Tibial nerve (tissue), 4 donors: ENCODE measurements at places on chromosomes 6 and 20. TPM values are rescaled to one million over a fixed set of nuclear protein-coding genes. Genes with fewer than 3 reads are reported as not detected.
A peak's percentile ranks its signal among the peaks of the same experiment; 100 is the strongest.

Gene MLIP
- total RNA-seq = 182 TPM

Gene GDAP1L1
- not detected for total RNA-seq

Gene ULBP3
- 3.1 TPM for total RNA-seq

Gene HMGCLL1
- total RNA-seq = 2.2 TPM

Gene CEP162
- total RNA-seq = 15.1 TPM

Gene FOXA2
- not detected for total RNA-seq

Gene PKIG
- 82.9 TPM for total RNA-seq

Gene SLCO4A1
- total RNA-seq = 51.9 TPM

GRCh38 chr20:51640743-51641142 is 98.2 kb upstream of the NFATC2 start:
- no peak for DNase-seq
- H3K4me1 ChIP-seq = no peaks in the 10 kb centered on the region
- no peaks in the 10 kb centered on the region for H3K36me3 ChIP-seq
- no peak overlapping the region for H3K27ac ChIP-seq
- no peak overlapping the region for H3K4me3 ChIP-seq

DNA sequence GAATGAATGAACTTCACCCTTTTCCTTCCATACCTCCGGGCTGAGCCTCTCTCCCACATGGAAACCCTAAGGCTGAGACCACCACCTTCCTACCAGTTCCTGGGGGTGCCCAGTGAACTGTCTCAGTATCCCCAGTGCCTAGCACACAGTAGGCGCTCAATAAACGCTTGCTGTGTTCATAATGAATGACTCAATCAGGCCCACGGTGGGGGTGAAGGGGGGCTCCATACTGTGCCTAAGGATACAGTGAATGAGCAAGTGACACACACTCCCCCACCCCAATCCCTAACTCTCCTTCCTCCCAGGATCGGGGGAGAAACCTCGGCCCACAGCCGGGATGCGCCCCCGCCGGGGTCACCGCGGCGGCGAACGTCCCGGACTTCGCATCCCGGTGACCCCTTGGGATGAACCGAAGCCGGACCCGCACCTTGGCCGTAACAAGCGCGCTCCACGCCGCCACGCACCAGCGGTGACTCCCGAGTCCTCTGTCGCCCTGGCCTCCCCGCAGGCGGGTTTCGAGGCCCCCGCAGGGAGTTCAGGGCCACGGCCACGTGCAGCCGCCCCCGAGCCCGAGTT is 592 bp downstream of the KCNG1 start:
- no peak for DNase-seq
- H3K4me1 ChIP-seq = no peaks in the 10 kb centered on the region
- H3K4me3 ChIP-seq = peak overlapping the region; percentile 35
- H3K27ac ChIP-seq = no peak overlapping the region
- no peaks in the 10 kb centered on the region for H3K36me3 ChIP-seq
- peaks cover 51% of the 10 kb centered on the region for H3K27me3 ChIP-seq

GRCh38 chr6:106053484-106054205 is 32.5 kb upstream of the PRDM1 start:
- no peak overlapping the region for H3K27ac ChIP-seq
- no peak for DNase-seq
- no peaks in the 10 kb centered on the region for H3K36me3 ChIP-seq
- H3K4me1 ChIP-seq = peaks cover 4% of the 10 kb centered on the region

DNA sequence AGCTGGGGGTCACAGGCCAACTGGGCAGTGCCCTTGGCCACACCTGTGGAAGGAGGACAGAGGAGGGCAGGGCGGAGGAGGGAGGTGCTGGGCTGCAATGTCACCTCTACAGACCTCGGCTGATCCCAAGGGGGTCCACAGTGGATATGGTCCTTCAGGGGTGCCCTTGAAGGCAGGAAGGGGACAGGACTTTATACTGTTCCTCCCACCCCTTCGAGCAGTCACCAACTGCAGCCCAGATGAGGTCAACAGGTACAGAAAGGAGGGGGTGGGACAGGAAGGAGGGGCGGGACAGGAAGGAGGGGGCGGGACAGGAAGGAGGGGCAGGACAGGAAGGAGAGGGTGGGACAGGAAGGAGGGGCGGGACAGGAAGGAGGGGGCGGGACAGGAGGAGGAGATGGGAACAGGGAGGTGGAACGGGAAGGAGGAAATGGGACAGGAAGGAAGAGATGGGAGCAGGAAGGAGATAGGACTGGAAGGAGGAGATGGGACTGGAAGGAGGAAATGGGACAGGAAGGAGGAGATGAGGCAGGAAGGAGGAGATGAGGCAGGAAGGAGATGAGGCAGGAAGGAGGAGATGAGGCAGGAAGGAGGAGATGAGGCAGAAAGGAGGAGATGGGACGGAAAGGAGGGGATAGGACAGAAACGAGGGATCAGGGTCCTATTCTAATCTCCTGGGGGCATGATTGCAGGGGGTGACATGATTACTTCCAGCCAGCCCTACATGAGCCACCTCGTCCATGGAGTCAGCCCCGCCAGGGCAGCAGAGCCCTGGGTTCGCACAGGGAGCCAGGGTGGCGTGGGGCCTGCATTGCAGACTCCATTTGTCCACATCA is 19.4 kb upstream of the MRGBP start:
- H3K4me3 ChIP-seq = no peak overlapping the region
- H3K27ac ChIP-seq = no peak overlapping the region
- H3K4me1 ChIP-seq = no peaks in the 10 kb centered on the region

DNA sequence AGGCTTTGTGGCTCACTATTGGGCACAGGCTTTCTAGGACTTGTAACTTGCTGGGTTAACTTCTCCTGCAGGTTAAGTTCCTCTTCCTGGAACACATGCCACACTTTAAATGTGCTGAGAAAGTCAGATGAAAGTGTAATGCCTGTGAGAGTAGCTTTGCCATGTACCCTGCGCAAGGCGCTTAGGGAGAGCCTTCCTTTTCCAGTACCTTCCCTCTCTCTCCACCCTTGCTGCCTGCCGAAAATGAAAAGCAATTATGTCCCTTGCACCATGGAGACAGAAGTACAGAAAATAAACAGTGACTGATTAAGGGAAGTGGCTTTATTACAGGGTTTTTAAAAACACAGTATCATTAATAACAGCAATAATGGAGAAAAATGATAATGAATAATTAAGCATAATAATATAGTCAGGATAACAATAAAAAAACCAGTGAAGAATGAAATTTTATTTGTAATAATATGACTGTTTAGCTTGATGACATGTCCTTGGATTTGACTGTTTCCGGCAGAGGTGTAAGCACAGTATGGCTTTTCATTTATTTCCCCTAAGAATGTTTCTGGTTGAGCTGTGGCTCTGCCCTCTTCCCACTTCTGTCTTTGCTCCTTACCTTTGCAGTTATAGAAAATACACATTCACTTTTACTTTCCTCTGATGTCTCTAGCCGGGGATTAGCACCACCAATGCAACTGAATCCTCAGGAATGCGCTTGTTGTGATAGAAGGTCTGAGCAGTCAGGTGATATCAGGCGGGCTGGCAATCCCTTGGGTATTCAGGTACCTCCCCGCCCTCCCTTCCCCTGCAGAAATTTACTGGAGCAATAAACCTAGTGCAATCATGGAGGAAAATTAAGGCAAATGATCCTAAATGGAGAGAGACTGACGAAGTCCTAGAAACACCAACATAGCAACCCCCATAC is 472.3 kb upstream of the CITED2 start:
- H3K4me1 ChIP-seq = no peaks in the 10 kb centered on the region
- H3K36me3 ChIP-seq = no peaks in the 10 kb centered on the region
- no peak overlapping the region for H3K27ac ChIP-seq

- no peaks in the 10 kb centered on the region for H3K27me3 ChIP-seq
- DNase-seq = no peak
- no peaks in the 10 kb centered on the region for H3K4me1 ChIP-seq
- H3K4me3 ChIP-seq = no peak overlapping the region
Measured at GRCh38 chr6:14601490-14601889, 483.9 kb downstream of the CD83 start.

- H3K36me3 ChIP-seq = no peaks in the 10 kb centered on the region
- no peak overlapping the region for H3K27ac ChIP-seq
- H3K4me1 ChIP-seq = no peaks in the 10 kb centered on the region
- no peaks in the 10 kb centered on the region for H3K27me3 ChIP-seq
- DNase-seq = no peak
Measured at GRCh38 chr6:77433888-77434287, 29.4 kb downstream of the HTR1B start.

GRCh38 chr20:57460781-57461465 is 64.0 kb downstream of the CTCFL start:
- DNase-seq = no peak
- no peak overlapping the region for H3K27ac ChIP-seq
- H3K4me1 ChIP-seq = no peaks in the 10 kb centered on the region
- no peak overlapping the region for H3K4me3 ChIP-seq
- H3K36me3 ChIP-seq = no peaks in the 10 kb centered on the region
- no peaks in the 10 kb centered on the region for H3K27me3 ChIP-seq

- H3K4me3 ChIP-seq = no peak overlapping the region
- no peaks in the 10 kb centered on the region for H3K4me1 ChIP-seq
- no peak for DNase-seq
- peaks cover 100% of the 10 kb centered on the region for H3K36me3 ChIP-seq
- H3K27me3 ChIP-seq = no peaks in the 10 kb centered on the region
- H3K27ac ChIP-seq = no peak overlapping the region
Measured at GRCh38 chr20:46388201-46388836, 18.1 kb downstream of the ELMO2 start.

- no peak overlapping the region for H3K27ac ChIP-seq
- no peak overlapping the region for H3K4me3 ChIP-seq
- no peak for DNase-seq
Measured at GRCh38 chr20:40754339-40754943, 65.4 kb upstream of the MAFB start.

DNA sequence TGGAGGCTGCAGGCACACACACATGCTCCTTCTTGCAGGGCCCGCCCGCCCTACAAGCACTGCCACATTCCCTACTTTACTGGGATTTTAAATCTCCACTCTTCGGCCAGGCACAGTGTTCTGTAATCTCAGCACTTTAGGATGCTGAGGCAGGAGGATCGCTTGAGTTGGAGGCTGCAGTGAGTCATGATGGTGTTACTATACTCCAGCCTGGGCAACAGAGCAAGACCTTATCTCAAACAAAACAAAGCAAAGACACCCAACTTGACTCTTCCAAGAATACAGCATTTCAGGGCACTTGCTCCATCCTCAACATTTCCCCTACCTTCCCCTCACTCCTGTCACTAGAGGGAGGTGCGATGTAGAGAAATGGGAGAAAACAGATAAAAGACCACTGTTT is 194.0 kb downstream of the MYLK4 start:
- no peak for DNase-seq
- H3K4me1 ChIP-seq = peaks cover 5% of the 10 kb centered on the region
- H3K4me3 ChIP-seq = no peak overlapping the region
- H3K36me3 ChIP-seq = no peaks in the 10 kb centered on the region

- H3K4me3 ChIP-seq = no peak overlapping the region
- no peak for DNase-seq
Measured at GRCh38 chr6:36682328-36683144, 4.0 kb downstream of the CDKN1A start.

GRCh38 chr6:149147195-149147594 is 170.3 kb upstream of the TAB2 start:
- H3K27ac ChIP-seq = peak overlapping the region; percentile 26
- no peak overlapping the region for H3K4me3 ChIP-seq
- H3K27me3 ChIP-seq = no peaks in the 10 kb centered on the region
- DNase-seq = no peak
- no peaks in the 10 kb centered on the region for H3K36me3 ChIP-seq
- H3K4me1 ChIP-seq = no peaks in the 10 kb centered on the region

DNA sequence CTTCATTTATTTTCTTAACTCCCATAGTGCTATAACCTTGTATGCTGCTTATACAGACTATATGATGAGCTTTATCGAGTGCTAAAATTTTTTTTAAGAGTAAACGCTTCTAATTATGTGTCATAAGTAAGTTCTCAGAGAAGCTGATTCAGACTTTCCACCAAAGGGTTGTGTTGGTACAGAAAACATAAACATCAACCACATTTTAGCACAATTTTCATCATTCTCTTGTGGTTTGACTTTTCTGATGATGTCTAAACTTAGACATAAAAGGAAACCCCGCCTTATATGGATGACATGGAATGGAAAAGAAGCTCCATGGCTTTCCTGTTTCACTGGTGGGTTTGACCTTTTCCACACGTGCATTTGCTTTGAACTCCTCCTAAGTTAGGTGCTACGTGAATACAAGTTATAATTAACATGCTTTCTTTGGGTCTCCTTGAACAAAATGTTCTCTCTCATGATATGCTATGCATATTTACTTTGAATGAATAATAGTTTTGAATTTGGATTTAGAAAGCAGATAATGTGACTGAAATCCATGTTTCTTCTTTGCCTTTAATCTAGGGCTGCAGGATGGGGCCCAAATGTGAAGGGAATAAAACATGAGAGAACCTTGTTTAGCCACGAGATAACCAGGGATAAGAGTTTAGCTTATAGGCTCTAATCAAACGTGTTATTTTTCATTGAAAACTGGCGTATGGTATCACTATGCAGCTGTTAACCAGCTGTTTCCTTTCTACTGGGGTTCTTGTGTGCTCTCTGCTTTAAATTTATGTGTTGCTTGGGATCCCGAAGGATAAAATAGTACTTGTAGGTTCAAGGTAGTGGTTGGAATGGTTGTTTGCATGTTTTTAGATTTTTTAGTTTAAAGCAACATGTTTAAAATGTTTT is 127.1 kb upstream of the AHI1 start:
- no peak overlapping the region for H3K4me3 ChIP-seq
- H3K27me3 ChIP-seq = no peaks in the 10 kb centered on the region
- H3K27ac ChIP-seq = no peak overlapping the region
- no peaks in the 10 kb centered on the region for H3K36me3 ChIP-seq

DNA sequence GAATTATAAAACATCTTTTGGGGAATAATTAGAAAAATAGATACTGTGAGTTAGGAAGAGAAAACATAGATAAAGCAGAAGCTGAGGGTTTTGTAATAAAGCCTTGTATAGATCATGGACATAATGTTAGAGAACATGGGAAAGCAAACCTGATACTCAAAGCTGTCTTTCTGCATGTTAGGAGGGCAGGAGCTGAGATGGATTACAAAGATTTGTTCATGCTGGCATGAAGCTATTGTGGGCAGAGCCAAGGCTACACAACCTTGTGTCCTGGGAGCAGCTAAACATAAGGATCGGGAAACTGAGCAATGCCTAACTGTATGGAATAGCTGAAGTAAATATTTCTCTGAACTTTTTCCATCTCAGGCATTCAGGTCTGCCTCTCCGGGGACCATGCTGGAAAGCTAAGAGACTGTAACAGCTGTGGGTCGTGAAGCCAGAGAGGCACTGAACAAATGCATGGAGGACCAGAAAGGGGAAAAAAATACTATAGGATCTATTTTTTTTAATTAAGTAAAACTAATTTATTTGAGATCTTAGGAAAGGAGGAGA is 28.2 kb upstream of the CNKSR3 start:
- no peak overlapping the region for H3K27ac ChIP-seq
- H3K36me3 ChIP-seq = no peaks in the 10 kb centered on the region
- DNase-seq = no peak

GRCh38 chr6:118755941-118756646 is 104.7 kb upstream of the CEP85L start:
- H3K4me3 ChIP-seq = no peak overlapping the region
- no peak for DNase-seq
- no peak overlapping the region for H3K27ac ChIP-seq
- no peaks in the 10 kb centered on the region for H3K36me3 ChIP-seq
- H3K27me3 ChIP-seq = no peaks in the 10 kb centered on the region
- H3K4me1 ChIP-seq = peaks cover 13% of the 10 kb centered on the region

- H3K4me3 ChIP-seq = no peak overlapping the region
- DNase-seq = no peak
- H3K4me1 ChIP-seq = no peaks in the 10 kb centered on the region
- no peak overlapping the region for H3K27ac ChIP-seq
Measured at GRCh38 chr6:9977411-9977810, 437.5 kb downstream of the TFAP2A start.
